PC-3 (cell line): ENCODE measurements at places on chromosomes 6 and 20. TPM values are rescaled to one million over a fixed set of nuclear protein-coding genes. Genes with fewer than 3 reads are reported as not detected.
A peak's percentile ranks its signal among the peaks of the same experiment; 100 is the strongest.

RHAG gene
- not detected in 2 replicates for total RNA-seq

DNA sequence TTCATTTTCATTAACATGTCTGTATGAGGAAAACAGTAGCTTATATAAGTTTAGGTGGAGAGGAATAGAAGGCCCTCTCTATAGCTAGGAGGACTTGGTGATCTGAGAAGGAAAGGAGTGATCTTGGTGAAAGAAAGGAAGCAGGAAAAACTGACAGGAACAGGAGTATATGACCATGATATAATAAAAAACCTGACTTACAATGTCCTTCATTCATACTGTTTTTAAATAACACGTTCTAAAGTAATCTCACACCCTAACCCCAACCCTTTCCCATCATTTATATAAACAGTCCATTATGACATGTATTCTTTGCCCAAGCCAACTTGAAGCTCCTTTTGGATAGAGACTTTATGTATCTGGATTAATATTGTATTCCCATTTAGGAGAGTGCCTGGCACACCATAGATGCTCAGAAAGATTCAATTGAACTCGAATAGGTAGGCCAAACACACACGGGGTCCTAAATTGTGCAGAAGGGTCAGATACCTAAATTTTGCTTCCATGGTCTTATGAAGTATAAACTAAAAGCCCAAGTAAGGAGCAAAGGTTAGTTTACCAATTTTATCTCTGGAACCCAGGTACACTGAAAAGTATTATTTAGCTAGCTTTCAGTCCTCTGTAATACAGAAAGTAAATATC, 75.9 kb downstream of the OR2B2 start:
- DNase-seq: no peak

DNA sequence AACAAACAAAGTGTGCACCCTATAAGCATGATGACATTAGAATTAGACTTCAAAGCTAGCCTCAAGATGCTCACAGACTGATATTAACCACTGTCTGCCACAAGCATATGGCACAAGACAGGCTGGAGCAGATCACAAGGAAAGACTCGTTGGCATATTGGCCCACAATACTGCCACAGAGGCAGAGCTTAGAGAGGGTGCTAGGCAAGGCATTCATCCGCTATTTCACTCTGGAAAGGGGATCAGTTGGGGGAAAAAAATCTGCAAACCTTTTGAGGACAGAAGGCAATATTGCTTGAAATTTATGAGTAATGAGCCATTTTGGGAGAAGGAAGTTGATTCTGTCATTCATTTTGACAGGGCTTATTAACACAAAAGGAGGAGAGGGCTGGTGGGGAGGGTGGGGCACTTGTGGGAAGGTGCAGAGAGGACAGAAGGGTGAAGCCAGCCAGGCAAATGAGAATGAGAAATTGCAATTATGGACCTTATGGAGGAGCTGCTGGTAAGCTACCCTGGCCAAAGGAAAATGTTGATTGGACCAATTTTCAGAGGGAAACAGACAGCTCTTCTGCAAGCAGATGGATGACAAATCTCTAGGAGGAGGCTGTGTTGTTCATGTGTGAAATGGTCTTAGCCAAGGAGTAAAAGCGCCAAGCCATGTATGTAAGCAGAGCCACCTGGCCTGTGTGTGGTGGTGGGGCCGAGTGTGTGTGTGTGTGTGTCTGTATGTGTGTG, 187.7 kb downstream of the GMPR start:
- DNase-seq: no peak

TPD52L1 gene
- 39.4 and 41.4 TPM in 2 replicates for total RNA-seq

C4B gene
- total RNA-seq: 0.52 and 2.6 TPM in 2 replicates

DCDC2 gene
- total RNA-seq: 0.11 TPM in 1 of 2 replicates, not detected in the other

CTAGE9 gene
- not detected in 2 replicates for total RNA-seq

DNA sequence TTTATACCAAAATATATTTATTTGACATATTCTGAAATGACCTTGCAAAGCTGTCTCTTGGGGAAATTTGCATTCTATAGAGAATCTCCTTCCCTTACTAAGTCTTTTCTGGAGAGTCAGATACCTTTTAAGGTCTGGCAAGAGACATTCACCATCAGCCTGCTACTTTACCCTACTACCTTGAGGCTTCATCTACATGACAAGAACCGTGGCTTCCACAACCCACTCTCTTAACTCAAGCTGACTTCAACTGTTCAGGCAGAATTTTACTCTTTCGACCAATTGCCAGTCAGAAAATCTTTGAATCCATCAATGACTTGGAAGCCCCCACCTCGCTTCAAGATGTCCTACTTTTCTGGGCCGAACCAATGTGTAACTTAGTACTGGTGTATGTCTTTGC, 314.2 kb downstream of the LAMA2 start:
- DNase-seq: no peak

RFX6 gene
- total RNA-seq: 0.15 and 0.17 TPM in 2 replicates

EPHA7 gene
- total RNA-seq: 0.52 and 1.4 TPM in 2 replicates

DNA sequence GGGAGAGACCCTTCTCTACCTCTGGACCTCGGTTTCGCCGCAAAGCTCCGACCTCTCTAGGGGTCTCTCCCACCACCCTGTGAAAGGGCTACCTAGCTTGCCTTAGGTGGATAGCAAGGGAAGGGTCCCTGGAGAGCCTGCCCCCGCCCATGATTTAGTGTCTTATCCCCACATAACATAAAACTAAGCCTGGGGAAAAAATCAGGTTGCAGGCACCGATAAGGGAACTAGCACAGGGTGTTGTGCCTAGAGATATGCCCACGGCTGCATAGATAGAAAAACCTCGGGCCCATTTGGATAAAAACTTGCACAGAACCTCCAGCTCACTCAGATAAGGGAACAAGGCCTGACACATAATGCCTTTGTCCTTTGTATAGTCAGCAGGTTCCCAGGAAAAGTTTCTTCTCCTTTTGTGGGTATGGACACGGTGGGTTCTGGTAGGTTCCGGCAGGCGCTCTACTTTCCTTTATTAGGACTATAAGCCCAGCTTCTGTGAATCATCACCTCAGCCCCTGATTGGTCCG, 846 bp downstream of the ZSCAN31 start:
- no peak for DNase-seq

PTCHD4 gene
- not detected in 2 replicates for total RNA-seq

MSH5 gene
- 22.7 and 23.0 TPM in 2 replicates for total RNA-seq

GRCh38 chr6:166625356-166625755, 1.7 kb downstream of the RPS6KA2 start:
- peak; percentile 12 for DNase-seq

GRCh38 chr6:139126255-139126654, 8.6 kb upstream of the HECA start:
- peak; percentile 23 for DNase-seq

DNA sequence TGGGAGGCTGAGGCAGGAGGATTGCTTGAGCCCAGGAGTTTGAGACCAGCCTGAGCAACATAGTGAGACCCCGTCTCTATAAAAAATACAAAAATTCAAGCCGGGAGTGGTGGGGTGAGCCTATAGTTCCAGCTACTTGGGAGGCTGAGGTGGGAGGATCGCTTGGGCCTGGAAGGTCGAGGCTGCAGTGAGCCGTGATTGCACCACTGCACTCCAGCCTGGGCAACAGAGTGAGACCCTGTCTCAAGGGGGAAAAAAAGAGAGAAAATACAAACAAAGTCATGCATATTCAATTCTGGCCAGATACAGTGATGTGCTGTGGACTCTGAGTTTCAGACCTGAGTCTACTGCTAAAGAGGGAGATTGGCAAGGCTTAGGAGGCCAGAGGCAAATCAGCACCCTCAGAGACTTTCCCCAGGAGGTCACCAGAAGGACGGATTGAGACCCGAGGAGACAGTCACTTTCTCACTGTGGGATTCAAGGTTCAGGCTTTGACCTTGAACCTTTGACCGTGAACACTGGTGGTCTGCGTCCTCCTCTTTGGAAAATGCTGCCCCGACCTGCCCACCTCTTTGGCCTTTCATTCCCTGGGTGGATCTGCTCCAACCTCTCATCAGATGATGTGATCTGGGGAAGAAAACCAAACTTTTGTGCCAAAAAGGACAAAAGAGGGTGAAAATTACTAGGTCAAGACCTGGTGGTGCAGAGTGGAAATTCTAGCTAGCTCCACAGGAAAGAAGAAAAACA, 31.2 kb downstream of the TGM2 start:
- no peak for DNase-seq

GRCh38 chr6:12418946-12419345, 128.8 kb downstream of the EDN1 start:
- no peak for DNase-seq

OR2J3 gene
- total RNA-seq: 0.29 TPM in 1 of 2 replicates, not detected in the other

UFL1 gene
- 10.4 and 10.9 TPM in 2 replicates for total RNA-seq

DNA sequence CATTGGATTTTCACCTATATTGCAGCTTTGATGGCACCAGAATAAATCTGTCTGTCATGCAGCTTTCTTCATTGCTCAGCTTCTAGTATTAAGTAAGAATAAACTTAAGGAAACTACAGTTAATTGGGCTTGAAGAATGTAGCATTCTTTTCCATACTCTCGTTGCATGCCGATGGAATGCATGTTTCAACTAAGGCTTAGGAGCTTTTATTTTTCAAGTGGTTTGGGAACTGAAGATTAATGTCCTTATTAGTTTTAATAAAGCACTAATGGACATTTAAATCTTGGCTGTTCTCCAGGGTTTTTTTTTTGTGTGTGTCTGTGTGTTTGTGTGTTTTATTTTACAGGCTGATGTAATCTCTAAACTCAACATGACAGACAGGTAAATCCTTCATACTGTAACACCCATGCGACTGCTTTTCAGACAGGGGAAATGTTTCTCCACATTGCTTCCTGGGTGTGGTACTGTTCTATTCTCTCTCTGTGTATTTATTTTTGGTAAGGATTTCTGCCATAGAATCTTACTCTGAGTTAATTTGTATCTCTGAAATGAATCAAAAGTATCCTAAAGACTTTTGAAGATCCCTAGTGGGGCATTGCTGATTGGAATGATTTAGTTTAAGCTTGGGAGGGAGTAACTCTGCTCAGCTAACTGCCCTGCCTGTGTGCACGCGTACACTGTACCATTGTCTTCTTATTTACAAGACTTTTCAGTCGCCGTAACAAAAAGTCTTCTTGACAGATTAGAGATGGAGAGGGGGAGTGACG, 38.0 kb downstream of the SLC9A8 start:
- DNase-seq: no peak

GRCh38 chr6:11833626-11834592, 55.3 kb upstream of the ADTRP start:
- no peak for DNase-seq

DNA sequence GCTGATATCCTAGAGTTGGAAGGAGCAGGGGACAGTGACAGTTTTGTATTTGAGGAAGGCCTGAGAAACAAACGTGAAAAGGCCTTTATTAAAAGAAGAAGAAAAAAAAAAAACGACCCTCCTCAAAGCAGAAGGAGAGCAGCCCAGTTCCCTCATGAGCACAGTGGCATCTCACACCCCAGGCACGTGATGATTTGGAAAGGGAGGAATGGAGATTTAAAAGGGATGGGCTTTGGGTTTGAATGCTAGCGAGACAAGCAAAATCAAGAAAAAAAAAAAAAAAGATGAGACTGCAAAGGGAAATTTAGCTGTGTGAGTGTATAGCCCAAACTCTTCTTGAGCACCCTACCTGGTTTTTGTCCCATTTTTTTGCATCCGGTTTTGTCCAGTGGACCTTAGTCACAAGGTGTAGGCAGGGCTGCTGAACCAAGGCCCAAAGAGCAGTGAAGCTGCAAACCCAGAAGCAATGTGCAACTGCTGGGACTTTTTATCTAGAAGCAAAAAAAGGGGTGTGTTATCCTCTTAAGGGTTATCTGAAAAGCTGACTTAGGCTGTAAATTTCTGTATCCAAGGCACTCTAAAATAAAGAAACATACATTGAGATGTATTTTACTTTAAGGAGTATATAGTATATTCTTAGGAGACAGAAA, 54.5 kb upstream of the RREB1 start:
- DNase-seq: no peak
